ENCODE measurements at places on chromosomes 13 and 19. TPM values are rescaled to one million over a fixed set of nuclear protein-coding genes. Genes with fewer than 3 reads are reported as not detected.

The SIGLECL1 gene
- not detected for polyA plus RNA-seq

The TMIGD2 gene
- not detected for polyA plus RNA-seq

The TMEM238 gene
- polyA plus RNA-seq: not detected

The TJP3 gene
- 0.15 TPM for polyA plus RNA-seq

The RFPL4A gene
- not detected for polyA plus RNA-seq

The IZUMO2 gene
- not detected for polyA plus RNA-seq

The FOXA3 gene
- polyA plus RNA-seq: not detected

The CRB3 gene
- polyA plus RNA-seq: 0.43 TPM

The IGLON5 gene
- polyA plus RNA-seq: 18.3 TPM

The ABHD13 gene
- 12.0 TPM for polyA plus RNA-seq

The SCN1B gene
- polyA plus RNA-seq: 1.5 TPM

The AMER2 gene
- polyA plus RNA-seq: 33.2 TPM

The UBE2L5 gene
- polyA plus RNA-seq: not detected

The ZNF497 gene
- 18.4 TPM for polyA plus RNA-seq

The NLRP9 gene
- not detected for polyA plus RNA-seq

The ZNF793 gene
- polyA plus RNA-seq: 53.7 TPM

The GAPDHS gene
- polyA plus RNA-seq: not detected

The NKPD1 gene
- polyA plus RNA-seq: 2.8 TPM

The GRIK5 gene
- polyA plus RNA-seq: 28.3 TPM

The ACP7 gene
- not detected for polyA plus RNA-seq

The PLK5 gene
- 7.1 TPM for polyA plus RNA-seq

The PGLYRP1 gene
- polyA plus RNA-seq: not detected
